ENCODE measurements at places on chromosomes 12 and 14.

DNA sequence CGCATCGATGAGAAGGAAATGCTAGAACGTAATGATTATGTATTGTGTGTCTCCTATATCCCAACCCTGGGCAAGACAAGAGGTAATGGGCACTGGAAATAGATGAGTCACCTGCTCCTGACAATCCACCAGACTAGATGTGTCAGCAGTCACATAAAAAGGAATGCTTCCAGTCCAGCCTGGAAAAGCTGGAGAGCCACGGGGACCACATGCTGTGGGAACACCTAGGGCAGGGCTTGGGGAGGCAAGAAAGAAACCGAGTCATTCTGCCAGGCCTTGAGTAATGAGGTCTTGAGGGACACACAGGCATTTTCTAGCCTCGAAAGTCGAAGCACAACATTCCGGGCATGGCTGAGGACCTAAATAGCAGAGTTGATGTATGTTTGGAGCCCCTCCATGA is 716.7 kb upstream of the TMEM132C start:
- no peak for DNase-seq

- no peak for DNase-seq
Observed at GRCh38 chr14:92754966-92755365, 6.5 kb upstream of the LGMN start.

GRCh38 chr12:103667125-103667524 is 80.1 kb downstream of the STAB2 start:
- no peak for DNase-seq

- no peak for DNase-seq
Observed at GRCh38 chr12:4794491-4794890, 74.3 kb downstream of the GALNT8 start.

DNA sequence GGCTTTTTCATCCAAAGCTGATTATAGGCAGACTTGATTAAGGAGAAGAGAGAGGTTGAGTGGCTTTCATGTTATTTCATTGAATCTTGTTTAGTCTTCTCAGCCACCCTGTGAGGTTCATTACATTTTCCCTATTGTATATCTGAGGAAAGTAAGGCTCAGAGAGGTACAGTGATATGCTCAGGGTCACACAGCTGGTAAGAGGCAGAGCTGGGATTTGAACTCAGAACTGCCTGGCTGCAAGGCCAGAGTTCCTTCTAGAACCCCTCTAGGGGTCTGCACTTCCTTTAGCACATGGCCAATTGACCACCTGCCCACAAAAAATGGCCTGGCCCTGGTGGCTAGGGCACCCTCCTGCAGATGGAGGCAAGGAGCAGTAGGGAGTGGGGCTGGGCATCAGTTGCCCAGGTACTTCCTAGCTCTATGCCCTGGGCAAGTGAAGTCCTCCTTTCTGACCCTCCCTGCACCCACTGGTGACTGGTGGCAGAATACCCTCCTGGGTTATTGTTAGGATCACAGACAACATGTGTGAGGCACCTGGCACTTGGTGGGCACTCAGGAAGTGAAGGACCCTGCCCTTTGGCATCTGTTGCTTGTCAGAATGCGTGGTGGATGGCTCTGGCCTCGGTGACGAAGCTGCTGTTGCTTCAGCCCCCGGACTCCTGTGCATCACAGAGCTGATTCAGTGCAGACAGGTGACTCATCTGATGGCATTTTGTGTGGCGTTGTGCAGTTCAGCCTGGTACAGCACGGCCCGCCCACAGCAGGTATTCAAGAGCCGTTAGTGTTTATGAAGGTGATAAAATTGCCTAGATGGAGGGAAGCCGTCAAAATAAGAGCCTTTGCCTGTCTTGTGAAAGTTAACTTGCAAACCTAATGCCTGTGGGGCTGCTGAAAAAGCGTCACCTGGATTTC is 115.8 kb downstream of the SLC25A47 start:
- peak; percentile 55 for DNase-seq

DNA sequence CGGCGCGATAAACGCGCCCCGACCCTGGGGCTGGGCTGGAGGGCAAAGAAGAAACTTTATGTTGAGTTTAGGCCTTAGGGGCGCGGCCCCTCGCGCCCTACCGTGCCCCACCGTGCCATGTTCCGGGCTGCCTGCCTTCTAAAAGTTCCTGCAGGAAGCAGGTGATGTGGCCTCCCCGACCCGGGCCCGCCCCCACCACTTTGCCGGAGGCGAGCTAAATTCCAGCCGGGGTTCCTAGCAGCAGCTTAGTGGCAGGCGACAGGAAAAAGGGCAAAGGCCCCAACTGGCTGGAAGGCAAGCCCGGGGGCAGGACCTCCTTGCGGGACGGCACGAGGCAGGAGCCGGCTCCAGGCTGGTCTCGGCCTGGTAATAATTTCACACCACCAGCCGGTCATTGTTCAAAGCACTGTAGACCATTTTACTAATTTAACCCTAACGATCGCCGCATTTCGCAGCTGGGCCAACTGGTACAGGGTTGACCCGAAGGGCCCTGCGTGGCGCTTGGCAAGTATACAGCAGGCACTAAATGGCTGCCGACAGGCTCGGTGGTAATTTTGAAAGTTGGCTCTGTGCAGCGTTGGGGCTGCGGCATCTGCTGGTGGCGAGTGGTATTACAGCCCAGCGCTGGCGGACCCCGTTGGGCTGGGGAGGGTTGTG is 895 bp upstream of the CCDC88C start:
- DNase-seq = peak; percentile 85

DNA sequence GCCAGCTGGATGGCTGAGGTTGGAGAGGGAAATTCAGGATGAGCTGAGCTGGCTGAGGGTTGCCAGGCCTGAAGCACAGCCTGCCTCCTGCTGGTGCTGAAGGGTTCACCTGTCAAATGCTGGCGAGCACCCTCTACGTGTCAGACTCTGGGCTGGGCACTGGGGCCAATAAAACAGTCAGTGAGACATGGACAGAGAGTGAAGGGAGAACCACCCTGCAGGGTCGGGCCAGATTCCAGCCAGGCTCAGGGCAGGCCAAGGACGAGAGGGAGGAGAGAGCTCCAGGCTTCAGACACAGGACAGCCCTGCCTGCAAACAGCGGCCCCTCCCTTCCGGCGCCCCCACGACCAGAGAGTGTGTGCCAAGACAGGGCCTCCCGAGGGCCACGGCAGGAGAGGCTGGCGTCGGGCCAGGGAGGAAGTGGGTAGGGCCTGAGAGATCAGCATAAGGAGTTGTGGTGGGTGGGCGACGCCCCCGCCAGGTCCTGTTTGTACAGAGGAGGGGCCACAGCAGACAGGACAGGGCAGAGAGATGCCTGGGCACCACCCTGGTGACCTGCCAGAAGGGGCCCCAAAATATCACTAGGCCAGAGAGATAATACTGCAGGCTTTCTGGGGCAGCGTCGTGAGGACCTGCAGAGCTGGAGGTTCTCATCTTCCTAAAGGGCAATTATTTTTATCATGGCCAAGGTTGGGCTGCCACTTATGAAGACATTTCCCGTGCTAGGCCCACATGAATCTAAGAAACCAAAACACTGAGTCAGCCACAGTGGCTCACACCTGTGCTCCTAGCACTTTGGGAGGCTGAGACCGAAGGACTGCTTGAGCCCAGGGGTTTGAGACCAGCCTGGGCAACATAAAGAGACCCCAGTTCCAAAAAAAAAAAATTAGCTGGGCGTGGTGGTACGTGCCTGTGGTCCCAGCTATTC is 73.1 kb upstream of the GPR68 start:
- peak; percentile 81 for DNase-seq

GRCh38 chr12:86903159-86903558 is 647.0 kb upstream of the MGAT4C start:
- DNase-seq = no peak

Measured in stimulated activated naive CD8-positive, alpha-beta T cell treated with anti-CD3 and anti-CD28 coated beads, Interleukin-15, amount 100 ng/mL, for 72 hours (primary cell).